ENCODE measurements at places on chromosomes 1 and 21.

GRCh38 chr1:223482766-223483165 lies 89.6 kb downstream of the CCDC185 start:
- peak; percentile 9 for DNase-seq

DNA sequence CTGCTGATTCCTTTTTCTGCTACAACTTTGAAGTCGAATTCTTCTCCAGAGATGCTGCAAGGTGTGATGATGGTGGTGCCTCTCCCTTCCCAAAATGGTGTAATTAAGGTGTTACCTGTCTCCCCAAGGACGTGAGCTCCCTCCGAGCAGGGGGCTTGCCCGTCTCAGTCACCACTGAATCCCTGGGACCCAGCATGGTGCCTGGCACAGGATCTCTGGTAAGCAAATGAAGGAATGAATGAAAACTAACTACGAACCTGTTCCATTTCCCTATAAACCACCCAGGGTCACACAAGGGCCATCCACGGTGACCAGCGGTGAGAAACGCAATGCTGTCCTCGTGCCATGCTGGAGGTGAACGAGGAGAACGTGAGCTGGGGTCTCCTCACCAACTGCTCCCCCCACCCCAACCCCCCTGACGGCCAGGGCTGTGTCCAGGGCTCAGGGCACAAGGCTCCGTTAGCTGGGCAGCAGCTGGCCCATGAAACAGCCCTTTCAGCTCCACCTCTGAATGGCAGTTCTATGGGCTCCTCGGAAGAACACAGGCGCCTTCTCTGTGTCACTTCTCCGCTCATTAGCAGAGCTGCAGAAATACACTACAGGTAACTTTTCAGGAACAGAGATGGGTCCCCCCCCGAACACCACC lies 2.2 kb upstream of the MATN1 start:
- DNase-seq: no peak

- DNase-seq: no peak
These were observed 193.1 kb upstream of the DAB1 start for GRCh38 chr1:57616921-57617320.

GRCh38 chr1:183670169-183670568 lies 17.1 kb upstream of the APOBEC4 start:
- no peak for DNase-seq

DNA sequence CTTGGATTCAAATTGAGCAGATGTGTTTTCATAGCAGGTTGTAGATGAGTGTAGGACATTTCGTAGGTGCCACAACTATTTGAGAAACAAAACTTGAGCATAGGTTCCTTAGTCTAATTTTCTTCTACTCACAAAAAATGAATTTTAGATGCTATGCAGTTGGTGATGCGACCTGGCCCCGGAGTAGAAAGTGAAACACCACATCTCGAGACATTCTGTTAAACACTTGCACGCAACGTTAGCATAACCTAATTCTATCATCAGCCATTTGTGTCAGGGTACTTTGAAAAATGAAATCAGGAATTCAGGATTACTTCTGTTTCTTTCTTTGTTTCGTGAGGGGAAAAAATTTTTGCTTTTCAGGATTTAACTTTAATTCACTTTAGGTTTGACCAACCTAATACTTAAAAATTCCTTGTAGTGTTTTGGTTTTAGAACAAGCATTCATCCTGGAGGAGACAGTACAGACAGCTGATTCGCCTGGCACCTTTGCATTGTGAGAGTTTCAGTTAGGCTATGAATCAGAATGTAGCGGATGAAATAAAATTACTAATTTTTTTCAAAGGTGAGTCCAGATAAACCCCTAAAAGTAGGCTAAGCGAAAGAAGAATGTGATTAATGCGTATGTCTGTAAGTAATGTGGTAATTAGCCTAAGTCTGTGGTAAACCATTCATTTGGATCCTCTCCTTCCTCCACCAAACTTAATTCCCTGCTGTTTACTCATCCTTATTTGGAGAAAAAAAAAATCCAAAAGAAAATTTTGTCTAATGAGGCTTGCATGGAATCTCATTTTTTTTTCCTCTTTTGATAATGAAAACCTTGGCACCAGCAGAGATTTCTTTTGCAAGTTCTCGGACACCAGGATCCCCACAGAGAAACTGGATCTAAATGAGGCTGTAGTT lies 44.9 kb downstream of the MAP3K21 start:
- DNase-seq: no peak

DNA sequence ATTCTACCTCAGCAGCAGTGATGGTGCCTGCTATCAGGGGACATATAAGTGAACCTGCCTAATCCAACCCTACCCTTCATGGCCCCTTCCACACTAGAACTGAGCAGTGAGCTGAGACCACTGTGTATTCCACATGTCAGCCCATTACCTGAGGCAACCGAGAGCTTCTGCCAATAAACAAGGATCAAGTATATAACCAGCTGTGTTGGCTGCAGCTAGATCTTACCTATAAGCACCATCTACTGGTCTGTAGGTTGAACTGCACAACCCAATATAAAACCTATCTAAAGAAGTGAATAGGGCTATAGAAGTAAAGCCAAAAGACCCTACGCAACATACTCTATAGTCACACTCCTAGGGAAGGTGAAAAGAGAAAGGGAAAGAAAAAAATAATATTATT lies 376.9 kb downstream of the HHIPL2 start:
- DNase-seq: no peak

DNA sequence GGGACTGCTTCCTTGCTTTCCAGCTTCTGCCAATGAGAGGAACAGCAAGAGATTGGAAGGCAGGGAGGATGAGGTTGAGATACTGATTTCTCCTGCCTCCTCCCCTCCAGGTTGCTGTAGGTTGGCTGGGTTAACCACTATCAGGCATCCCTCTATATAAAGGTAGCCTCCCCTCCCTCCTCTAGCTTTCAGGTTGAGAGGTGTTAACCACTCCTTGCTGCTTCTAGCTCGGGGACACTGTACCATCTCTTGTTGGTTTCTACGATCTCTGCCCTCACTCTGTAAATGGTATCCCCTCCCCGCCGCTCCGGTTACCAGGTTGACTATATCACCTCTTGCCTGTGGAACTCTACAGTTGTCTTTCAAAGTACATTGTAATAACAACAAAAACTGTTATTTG lies 16.7 kb downstream of the LPAR3 start:
- peak; percentile 5 for DNase-seq

DNA sequence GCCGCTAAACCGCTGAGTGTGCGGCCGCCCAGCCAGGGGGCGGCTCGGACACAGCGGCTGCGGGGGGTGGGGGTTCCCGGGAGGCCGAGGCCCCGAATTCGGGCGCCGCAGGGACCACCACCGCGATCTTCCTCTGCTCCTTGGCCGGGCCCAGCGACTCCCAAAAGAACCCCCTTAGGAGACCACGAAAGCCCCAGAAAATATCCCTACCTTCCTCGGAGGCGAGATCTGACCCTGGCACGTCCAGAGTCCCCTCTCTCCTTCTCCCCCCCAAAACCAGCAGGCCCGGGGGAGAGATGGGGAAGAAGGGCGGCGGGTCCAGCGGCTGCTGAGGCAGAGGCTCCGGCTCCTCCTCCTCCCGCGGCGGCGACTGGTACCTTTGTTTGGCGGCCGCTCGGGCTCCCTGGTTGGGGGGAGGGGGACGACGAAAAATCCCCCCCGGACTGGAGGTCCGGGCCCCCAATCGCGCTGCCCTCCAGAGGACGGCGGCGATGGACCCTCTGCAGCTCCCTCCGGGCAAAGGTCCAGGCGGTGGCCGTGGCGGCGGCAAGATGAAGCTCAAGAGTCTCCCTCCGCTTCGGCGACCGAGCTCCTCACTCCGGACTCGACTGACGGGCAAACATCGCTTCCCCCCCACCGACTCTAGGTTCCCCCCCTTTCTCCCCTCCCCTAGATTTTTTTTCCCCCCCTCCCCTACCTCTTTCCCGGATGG lies at the start of gene ARID4B:
Gene ARID4B (minus strand): TSS at position 621 of the 712 bp plus-strand sequence. CDS start 1,260 bp downstream, outside the sequence.
- no peak for DNase-seq

DNA sequence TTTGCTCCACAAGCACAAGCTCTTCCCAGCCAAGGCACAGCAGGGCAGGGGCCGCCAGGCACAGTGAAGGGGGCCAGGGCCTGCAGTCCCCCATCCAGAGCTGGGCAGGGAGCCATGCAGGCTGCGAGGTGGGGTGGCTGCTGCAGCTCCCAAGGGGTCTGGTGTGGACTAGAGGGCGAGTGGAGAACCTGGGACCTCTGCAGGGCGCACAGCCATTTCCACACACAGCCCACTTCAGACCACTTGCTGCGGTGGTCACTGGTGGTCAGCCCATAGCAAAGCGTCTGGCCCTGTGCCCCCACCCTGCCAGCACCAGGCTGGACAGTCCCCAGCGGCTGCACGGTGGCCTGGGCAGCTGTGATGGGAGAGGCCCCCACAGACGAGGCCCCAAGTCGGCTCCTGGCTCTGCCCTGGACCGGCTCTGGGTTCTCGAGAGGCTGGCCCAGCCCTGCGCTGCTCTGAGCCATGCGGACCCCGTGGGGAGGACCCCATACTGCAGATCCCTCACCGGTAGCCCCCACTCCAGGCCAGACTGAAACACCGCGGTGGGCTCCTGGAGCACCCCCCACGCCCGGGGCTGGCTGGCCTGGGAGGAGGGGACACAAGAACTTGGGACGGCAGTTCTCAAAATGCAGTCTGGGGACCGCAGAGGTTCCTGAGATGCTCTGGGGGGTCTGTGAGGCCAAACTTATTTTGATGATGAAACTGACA lies 47.1 kb upstream of the COL6A2 start:
- DNase-seq: no peak

DNA sequence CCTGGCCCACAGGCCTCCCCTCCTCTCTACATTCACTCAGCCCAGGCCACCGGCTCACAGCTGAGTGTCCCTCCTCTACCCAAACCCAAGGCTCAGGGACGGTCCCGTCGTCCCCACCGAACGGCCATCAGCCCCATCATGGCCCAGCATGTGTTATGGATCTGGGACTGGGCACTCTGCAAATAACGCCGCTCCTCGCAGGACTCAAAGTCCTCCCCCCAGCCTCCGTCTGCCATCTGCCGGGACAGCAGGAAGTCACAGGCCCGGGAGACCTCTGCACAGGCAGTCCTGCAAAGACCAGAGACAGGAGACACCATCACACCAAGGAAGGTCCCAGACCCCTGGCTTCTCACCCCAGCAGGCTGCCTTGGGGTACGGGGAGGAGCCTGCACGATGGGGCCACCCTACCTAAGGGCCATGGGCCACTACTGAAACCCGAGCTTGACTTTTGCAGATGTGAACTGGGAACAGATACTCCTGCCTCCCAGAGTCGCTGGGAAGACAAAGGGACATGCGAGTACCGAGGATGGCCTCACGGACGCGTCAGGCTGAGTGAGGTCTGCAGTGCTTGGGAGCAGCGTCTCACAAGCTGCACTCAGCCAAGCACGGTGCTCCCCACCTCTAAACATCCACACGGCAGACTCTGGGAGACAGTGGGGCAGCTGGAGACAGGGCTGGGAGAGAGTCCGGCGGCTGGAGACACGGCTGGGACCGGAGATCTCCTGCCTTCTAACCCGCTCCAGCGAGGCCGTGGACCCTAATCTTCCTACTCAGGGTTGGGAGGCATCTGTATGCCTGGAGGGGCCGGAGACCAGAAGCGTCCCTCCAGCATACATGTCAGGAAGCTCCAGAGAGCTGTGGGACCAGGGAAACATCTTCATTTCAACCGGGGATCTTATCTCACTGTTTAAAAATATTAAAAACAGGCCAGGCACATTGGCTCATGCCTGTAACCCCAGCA lies 10.4 kb upstream of the SPATC1L start:
- DNase-seq: no peak

GRCh38 chr21:41778930-41779600 lies 12.2 kb upstream of the RIPK4 start:
- DNase-seq: no peak

DNA sequence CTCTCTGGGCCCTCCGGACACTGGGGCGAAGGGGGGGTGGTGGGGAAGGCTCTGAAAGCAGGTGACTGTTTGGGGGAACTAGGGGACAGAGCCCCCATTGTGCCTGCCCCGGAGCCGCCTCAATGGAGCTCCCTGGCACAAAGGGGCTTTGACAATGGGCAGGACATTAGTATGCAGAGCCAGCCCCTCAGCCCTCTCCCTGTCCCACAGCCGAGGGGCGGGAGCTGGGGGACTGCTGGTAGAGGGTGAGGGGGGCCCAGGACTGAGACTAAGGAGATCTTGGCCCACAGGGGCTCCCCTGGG lies 7.8 kb downstream of the KCNJ10 start:
- no peak for DNase-seq

DNA sequence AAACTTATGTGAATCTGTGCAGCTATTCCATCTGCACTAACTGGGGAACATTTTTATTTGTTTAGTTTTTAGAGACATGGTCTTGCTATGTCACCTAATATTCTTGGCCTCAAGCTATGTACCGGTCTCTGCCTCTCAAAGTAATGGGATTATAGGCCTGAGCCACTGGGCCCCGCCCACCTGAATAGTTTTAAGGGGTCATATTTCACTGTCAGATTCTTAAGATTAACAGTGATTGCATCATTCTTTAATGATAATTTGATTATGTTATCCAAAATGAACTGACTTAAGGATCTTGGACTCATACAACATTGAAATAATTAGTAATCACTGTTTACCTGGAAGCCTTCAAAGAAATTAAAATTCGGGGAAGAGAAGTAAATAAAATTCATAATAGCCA lies 12.6 kb upstream of the KLF18 start:
- DNase-seq: no peak

- DNase-seq: no peak
These were observed 53.1 kb downstream of the ABCD3 start for GRCh38 chr1:94471271-94471670.

- DNase-seq: peak; percentile 45
These were observed at the start of gene OLFML2B for GRCh38 chr1:162023547-162024501. TSS of gene OLFML2B (minus strand) at chr1:162023869. CDS start at chr1:162023430, 439 bp downstream.

- no peak for DNase-seq
These were observed 11.3 kb downstream of the RAB29 start for GRCh38 chr1:205763980-205764379.

DNA sequence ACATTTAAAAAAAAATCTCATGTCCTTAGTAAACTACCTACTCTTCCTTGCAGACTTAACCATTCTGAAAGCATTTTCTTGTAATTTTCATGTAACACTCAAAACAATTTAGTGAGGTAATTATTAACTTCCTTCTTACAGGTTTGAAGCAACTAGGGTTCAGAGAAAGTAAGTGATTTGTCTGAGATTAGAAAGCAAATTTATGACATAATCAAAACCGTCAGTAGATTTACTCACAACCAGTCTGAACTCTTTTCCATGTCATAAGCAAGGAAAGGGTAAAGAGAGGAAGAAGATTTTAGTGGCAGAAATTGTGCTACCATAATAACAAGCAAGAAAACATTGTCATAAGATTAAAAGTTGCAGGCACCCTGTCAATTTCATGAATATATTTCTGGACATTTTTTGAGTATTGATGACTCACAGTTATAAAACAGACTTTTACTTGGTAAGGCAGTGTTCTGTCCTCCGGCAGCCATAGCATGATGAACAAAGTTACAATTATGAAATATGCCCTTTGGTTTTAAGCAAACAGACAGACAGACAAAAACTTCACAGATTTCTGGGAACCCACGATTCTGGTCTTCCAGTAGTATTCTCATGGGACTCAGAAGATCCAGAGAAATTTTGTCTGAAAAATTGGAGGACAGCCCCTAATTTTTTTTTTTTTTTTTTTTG lies 707.2 kb downstream of the RWDD3 start:
- DNase-seq: no peak
